ENCODE measurements at places on chromosomes 3 and 15.
A peak's percentile ranks its signal among the peaks of the same experiment; 100 is the strongest.

GRCh38 chr15:89399238-89400115 lies 64.9 kb upstream of the POLG start:
- no peak overlapping the region for H3K27ac ChIP-seq
- peaks cover 76% of the 10 kb centered on the region for H3K27me3 ChIP-seq
- no peak for DNase-seq
- H3K4me3 ChIP-seq, result peak overlapping the region; percentile 61
- H3K4me1 ChIP-seq, result peaks cover 21% of the 10 kb centered on the region

- peaks cover 6% of the 10 kb centered on the region for H3K36me3 ChIP-seq
- H3K4me3 ChIP-seq, result no peak overlapping the region
- no peak overlapping the region for H3K27ac ChIP-seq
Observed at GRCh38 chr3:160454995-160455394, 5.4 kb upstream of the TRIM59 start.

- no peak for DNase-seq
- no peak overlapping the region for H3K27ac ChIP-seq
Observed at GRCh38 chr3:48015431-48016180, 610 bp downstream of the MAP4 start.

DNA sequence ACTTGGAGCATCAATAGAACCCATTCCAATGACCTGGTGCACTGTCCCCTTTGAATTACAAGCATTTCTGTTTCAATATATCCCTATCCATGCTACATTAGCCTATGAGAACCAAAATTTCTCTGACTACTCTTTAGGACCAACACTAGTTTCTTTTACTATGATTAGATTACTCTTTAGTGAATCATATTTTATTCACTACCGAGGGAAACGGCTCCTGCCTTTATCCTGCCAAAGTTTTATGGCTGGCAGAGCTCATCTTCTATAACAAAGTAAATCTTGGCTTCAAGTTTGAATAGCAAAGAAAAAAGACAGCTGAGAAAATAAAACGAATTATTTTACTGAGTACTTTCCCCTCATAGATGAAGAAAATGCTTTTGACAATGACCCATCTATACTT lies 120.9 kb downstream of the SLC9A9 start:
- H3K27me3 ChIP-seq, result no peaks in the 10 kb centered on the region
- no peak overlapping the region for H3K4me3 ChIP-seq
- DNase-seq, result no peak
- H3K27ac ChIP-seq, result no peak overlapping the region

DNA sequence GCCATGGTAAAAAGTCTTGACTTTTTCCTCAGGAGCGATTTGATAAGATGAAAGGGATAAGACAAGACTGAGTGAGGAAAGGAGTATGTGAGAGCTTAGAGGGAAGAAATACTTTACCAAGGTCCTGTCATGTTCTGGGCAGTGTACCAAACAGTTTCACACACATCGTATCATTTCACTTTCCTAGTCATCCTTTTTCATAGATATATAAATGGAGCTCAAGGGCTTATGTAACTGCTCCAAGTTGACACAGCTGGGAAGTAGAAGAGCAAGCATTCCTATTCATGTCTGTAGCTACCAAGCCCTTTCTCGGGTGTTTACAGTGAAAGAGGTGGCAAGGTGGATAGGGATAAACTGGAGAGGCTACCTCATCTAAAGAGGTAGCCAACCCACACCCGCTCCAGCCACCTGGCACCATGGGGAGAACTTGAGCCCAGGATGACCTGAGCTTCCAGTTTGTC lies 57.4 kb downstream of the MRPS25 start:
- no peak for DNase-seq
- H3K27me3 ChIP-seq, result no peaks in the 10 kb centered on the region
- H3K27ac ChIP-seq, result no peak overlapping the region
- no peaks in the 10 kb centered on the region for H3K4me1 ChIP-seq
- H3K4me3 ChIP-seq, result no peak overlapping the region

DNA sequence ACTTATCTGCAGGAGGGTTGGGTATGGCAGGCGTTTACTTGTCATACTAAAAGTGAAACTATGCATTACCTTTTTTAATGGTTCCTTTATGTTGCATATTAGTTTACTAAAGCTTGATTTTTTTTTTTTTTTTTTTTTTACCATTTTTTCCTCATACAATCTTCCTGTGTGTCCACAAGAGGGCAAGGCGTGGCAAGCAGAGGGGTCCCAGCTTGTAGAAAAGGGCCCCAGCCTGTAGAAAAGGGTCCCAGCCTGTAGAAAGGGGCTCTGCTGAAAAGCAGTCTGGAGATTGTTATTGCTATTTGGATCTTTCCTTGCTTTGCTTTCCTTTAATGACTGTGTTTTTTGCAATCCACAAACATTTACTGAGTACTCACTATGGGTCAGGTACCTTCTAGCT lies 21.9 kb downstream of the MKRN2 start:
- no peaks in the 10 kb centered on the region for H3K4me1 ChIP-seq
- H3K4me3 ChIP-seq, result no peak overlapping the region

- no peak for DNase-seq
- no peak overlapping the region for H3K4me3 ChIP-seq
Observed at GRCh38 chr15:32007355-32007960, 22.9 kb upstream of the CHRNA7 start.

DNA sequence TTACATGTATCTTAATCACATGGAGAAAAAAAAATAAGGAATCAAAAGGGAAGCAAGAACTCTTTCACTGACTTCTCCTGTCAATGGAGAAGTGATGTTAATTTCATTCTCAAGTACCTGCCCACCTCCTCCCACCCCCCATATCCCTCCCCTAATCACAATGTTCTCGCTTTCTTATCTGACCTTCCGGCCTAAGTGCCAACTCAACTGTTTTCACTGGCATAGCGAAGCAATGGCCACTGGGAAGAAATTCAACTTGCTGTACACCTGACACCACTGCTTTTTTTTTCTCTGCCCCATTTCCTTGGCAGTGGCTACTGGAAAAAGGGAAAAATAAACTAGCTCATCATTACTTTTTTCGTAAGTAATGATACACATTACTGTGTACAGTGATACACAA lies 3.8 kb downstream of the SGO1 start:
- peak overlapping the region; percentile 10 for H3K27ac ChIP-seq
- peaks cover 43% of the 10 kb centered on the region for H3K36me3 ChIP-seq
- DNase-seq, result no peak
- peaks cover 30% of the 10 kb centered on the region for H3K4me1 ChIP-seq
- no peak overlapping the region for H3K4me3 ChIP-seq

All from activated CD4-positive, alpha-beta T cell treated with anti-CD3 and anti-CD28 coated beads, Interleukin-2, amount 10 ng/mL, durations not matched to agents 7 days and 5 days (primary cell).